Esophagus squamous epithelium (tissue), 5 donors: ENCODE measurements at places on chromosomes 1 and 21.

DNA sequence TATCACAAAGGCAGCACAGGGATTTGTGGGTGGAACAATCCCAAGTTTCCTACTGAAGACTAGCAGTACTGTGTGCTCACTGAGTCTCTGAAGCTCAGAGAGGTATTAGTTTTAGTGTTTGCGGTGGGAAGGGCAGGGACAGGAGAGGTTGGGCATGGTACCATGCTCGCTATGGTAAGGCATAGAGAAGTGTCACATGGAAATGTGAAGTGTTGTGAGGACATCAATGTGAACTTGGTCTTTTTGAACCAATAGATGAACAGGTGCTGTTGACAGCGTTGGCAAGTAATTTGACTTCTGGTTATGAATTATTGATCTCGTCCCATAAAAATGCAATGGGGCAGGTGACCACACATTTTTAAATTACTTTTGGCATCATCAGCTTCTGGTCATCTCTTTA, 55.8 kb upstream of the ADAMTS1 start:
- DNase-seq = no peak

DNA sequence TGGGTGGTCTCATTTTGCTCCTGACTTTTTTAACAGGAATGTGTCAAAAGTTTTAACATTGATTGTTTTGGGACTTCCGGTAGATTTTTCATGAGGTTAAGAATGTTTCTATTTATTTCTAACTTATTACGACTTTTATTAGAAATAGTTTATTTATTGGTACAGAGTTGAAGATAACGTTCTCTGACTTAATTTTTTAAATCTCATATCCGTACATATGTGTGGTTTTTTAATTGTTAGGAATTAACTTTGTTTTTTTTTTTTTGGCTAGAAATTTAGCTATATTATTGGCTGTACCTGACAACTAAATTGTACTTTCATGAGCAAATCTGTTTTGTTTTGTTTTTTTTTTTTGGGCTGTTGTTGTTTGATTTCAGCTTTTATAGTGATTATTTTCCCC, 32.0 kb downstream of the RNF2 start:
- no peak for DNase-seq

DNA sequence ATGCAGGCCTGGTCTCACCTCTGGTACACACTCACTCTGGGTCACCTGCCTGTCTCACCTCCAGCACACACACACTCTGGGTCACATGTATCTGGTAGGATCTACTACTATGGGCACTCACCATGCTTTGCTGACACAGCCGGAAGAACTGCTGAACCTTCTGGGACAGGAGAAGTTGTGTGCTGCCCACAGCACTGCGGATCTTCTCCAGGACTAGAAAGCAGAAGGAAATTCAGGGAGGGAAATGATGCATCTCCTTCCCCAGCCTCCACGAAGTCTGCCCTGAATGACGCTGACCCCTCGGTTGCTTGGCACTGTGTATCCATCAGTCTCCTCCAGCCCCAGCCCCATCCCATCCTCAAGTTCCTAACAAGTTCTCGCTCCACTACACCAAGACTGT, 7.9 kb upstream of the SMIM12 start:
- DNase-seq = no peak

DNA sequence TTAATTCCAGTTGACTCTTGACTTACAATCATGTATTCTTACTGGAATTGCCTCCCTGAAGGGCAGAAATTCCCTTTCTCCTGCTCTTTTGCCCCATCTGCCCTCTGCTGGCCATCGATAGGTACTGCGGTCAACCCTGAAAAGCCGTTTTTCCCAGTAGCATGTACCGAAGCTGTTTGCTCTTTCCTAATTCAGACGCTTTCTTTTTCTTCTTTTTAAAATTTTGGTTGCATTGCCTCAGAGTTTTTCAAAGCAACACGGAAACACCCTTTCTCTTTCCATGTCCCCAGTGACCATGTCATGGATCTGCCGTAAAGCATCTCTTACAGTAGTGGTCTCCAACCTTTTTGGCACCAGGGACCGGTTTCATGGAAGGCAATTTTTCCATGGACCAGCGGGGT, 164.2 kb upstream of the C1orf21 start:
- DNase-seq = no peak
